GOT3 (cell line): ENCODE measurements at places on chromosomes 13 and 19.

DNA sequence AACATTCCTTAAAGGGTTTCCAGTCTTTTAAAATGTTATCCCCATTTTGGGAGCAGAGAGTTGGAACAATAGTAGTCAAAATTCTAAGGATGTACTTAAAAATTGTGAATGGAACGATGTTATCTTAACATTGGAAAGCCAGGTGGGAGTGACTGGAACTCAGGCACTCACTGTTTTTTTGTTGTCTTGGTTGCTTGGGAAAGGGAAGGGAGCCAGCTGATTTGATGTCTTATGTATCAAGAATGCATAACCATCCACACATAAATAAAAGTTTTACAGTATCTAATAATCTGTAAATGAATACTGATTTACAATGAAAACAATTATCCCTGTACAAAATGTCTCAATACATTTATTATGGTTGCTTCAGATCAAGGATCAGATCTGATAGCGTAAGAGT is 88.7 kb downstream of the SLC10A2 start:
- no peak for DNase-seq

GRCh38 chr13:99977334-99977911 is 4.2 kb upstream of the ZIC2 start:
- DNase-seq = no peak

GRCh38 chr19:22607653-22608430 is 26.3 kb upstream of the ZNF492 start:
- DNase-seq = no peak

DNA sequence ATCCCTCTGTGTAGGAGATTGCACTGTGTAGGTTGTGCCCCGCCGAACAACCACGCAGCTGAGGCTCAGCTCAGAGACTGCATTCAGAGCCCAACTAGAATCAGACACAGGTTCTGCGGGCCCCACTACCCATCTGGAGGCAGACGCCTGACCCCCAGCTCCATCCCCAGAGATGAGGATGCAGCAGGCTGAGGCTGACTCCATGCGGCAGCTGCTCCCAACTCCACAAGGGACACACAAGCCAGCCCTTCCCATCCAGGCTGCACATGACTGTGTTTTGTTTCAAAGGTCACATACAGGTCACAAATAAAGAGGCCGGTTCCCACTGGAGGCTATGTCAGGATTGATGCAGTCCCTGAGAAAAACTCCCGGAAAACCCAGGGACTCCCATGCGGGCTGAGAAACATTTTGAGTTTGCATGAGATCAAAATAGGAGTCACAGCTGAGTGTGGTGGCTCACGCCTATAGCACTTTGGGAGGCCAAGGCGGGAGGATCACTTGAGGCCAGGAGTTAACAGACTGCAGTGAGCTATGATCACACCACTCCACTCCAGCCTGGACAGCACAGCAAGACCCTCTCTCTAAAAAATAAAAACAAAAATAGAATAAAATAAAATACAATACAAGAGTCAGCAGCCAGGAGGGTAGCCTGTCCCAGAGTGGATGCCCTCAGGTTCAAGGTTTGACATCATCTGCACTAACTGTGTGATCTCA is 14.0 kb downstream of the ELL start:
- no peak for DNase-seq

GRCh38 chr19:13463296-13463695 is 43.0 kb downstream of the CACNA1A start:
- DNase-seq = no peak

- DNase-seq = no peak
These were observed 7.5 kb upstream of the OR10H5 start for GRCh38 chr19:15779756-15780476.

GRCh38 chr19:17484520-17485185 is 14.3 kb downstream of the SLC27A1 start:
- no peak for DNase-seq

GRCh38 chr19:10797541-10798256 is 38.3 kb downstream of the TMED1 start:
- DNase-seq = no peak

DNA sequence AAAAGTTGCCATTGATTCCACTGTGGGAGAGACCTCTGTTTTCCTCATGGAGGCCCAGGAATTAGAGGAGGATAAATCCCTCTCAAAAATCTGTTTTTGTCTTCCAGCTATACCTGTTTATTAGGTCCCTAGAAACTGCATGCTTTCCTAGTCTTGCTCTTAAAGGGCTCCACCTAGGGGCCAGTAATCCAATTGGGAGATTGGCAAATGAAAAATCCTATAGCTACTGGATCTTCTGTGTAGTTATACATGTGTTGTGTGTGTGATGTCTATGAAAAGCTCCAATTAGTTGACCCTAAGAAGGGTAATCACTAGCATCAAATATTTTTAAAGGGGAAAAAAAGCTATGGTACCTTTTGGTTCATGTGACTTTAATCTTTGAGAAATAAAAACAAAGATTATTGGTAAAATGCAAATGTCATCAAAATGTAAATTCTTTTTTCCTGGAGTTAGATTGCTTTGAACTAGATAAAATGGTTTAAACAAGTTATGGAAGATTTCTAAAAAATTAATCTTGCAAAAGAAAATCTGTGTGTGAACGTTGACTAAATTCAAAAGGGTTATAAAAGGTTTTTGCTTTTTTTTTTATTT is 63.4 kb upstream of the C1QTNF9B start:
- DNase-seq = no peak

DNA sequence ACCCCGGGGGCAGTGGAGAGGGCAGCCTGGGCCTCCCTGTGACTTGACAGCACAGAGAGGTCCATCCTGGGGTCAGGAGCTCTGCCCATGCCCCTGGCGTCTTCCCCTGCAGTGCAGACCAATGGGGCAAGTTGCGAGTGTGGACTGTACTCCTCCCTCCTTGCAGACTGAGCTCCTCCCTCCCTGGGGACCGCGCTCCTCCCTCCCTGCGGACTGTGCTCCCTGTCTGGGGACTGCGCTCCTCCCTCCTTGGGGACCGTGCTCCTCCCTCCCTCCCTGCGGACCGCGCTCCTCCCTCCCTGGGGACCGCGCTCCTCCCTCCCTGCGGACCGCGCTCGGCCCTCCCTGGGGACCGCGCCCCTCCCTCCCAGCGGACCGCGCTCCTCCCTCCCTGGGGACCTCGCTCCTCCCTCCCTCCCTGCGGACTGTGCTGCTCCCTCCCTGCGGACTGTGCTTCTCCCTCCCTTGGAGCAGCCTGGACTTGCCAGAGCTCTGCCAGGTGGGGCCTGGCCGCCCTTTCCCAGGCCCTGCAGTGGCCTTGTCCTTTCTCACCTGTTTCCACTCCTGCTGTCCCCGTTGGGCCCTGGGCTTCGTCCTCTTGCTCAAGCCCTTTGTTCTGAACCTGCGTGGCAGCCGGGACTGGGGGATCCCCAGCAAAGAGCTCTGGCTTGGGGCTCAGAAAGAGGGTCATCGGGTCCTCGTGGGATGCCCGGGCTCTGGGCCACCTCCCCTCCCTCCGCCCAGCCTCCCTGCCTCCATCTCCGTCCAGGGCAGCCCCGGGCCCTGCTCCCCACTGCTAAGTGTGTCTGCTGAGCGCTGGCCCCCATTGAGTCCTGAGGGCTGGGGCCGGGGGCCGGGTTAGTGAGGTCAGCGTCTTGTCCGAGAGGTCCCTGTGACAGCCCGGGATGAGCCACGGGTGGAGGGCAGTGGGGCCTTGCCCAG is 6.8 kb downstream of the GAMT start:
- DNase-seq = no peak

GRCh38 chr13:112779856-112780604 is 90.2 kb downstream of the ATP11A start:
- DNase-seq = no peak

DNA sequence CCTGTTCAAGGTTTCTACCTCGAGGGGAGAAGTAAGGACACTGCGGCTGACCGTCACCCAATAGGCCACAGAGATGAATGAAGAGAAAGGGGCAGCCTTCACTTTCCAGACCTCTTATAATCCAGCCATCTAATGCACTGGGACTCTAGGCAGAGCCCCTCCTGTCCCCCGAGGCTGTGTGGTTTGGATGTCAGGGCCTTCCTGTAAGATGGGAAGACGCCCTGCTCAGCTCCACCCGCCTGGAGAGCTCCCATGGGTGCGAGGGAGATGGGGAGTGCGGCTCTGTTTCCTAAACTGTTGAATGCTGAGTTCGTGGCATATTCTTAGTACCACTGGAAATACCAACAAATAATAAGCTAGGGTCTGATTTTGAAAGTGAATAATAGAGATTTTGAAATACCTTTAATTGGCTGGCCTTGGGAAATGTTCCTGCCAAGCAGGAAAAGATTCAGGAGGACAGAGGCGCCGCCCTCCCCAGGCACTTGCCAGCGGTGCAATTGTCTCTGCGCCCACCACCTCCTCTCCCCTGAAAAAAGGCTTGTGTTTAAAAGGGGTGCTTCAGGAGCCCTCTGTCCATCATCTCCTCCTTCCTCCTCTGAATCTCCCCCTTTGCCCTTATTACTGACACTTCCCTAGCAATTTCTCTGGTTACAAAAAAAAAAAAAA is 85.4 kb upstream of the GPR183 start:
- no peak for DNase-seq

- no peak for DNase-seq
These were observed 823 bp downstream of the DOCK6 start for GRCh38 chr19:11261431-11261970.

DNA sequence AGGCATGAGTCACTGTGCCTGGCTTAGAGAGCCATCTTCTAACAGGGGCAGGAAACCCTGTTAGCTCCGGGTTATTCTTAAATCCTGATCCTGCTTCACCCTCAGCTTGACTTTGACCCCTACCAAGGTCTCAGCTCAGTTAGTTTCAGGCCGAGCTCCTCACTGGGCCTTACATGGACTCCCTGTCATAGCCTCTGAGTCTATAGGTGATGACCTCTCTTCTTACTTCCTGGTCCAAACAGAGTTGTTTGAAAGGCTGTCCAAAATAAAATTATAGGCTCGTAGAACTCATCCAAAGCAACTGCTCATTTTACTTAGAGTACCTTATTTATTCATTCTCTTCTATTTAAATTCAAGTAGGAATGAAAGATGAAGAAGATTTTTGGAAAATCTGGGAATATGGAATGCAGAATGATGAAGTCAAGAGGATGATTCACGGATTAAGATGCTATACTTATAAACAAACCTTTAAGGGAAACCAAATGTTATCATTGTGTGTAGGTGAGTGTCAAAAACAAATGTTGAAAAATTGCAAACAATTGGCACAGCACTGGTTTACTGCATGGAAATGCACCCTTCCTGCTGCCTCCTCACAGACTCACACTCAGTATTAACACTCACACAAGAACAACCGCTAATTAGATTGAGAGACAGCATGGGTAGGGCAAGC is 174.1 kb downstream of the RGCC start:
- no peak for DNase-seq

GRCh38 chr19:40370997-40371801 is 18.8 kb downstream of the HIPK4 start:
- no peak for DNase-seq

DNA sequence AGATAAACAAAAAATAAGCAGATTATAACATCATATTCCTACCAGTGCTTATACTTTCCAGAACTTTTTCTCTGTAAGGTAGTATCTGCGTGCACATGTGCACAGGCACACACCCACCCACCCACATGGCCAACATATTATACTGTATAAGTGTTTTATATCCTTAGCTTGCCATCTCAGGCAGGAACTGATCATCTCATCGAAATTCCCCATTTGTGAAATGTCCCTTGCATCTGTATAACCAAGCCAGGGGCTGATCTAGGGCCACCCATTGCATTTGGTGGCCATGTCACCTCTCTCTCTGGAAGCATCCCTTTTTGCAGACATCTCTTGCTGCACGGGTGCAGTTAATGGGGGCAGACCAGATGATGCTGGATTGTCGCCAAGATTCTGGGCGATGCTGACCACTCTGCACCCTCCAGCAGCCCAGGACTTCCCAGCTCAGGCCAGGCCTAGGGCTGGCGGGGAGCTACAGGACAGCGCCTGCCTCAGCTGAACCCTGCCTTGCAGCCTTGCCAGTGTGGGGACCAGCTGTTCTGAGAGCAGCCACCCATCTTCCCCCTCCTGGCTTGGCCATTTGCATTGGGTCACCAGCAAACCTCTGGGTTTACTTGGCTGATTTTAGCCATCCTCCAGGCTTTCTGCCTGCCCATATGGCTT is 95.9 kb downstream of the SLC7A1 start:
- no peak for DNase-seq

DNA sequence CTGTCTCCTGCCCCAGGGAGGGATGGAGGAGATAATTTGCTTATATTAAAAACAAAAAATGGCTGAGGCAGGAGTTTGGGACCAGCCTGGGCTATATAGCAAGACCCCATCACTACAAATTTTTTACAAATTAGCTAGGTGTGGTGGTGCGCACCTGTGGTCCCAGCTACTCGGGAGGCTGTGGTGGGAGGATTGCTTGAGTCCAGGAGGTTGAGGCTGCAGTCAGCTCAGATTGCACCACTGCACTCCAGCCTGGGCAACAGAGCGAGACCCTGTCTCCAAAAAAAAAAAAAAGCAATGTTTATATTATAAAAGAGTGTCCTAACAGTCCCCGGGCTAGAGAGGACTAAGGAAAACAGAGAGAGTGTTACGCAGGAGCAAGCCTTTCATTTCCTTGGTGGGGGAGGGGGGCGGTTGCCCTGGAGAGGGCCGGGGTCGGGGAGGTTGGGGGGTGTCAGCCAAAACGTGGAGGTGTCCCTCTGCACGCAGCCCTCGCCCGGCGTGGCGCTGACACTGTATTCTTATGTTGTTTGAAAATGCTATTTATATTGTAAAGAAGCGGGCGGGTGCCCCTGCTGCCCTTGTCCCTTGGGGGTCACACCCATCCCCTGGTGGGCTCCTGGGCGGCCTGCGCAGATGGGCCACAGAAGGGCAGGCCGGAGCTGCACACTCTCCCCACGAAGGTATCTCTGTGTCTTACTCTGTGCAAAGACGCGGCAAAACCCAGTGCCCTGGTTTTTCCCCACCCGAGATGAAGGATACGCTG is 184.0 kb downstream of the KDM4B start:
- no peak for DNase-seq

DNA sequence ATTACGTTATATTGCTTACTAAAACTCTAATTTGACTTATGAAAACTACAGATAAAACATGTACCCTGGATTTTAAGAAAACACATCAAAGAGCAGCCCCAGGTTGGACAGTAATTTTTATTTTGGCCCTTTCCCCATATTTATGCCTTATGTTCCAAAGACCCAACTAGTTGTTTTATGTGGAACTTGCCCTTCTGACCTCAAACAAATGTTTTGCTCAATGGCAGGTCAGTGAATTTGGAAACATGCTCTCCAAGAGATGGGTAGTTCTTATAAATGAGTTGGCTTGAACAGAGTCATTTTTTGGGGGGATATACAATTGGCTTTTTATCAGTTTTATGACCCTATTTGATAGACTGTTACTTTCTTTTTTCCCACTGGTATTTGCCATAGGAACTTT is 360.0 kb downstream of the HS6ST3 start:
- no peak for DNase-seq

- no peak for DNase-seq
These were observed 512 bp downstream of the LRRC8E start for GRCh38 chr19:7888826-7889217.

DNA sequence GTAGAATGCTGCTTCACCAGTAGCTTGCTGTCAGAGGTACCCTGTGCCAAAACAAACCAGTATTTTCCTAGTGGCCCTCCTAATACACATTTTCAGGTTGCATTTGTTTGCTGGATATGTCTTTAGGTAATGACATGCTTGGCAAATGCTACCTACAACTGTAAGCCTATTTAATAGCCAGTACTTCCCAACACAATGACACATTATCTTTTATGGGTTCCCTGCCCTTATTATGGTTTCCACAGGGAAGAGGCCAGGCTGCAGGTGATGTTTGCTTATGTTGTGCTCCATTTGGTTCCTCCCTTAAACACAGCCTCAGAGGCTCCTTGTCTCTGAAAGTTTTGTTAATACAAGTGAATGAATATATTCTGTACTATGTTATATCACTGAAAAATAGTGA is 24.7 kb downstream of the FRY start:
- no peak for DNase-seq

GRCh38 chr13:20848944-20849343 is 53.6 kb downstream of the XPO4 start:
- no peak for DNase-seq
